ENCODE measurements at places on chromosomes 3 and 15.
A peak's percentile ranks its signal among the peaks of the same experiment; 100 is the strongest.

DNA sequence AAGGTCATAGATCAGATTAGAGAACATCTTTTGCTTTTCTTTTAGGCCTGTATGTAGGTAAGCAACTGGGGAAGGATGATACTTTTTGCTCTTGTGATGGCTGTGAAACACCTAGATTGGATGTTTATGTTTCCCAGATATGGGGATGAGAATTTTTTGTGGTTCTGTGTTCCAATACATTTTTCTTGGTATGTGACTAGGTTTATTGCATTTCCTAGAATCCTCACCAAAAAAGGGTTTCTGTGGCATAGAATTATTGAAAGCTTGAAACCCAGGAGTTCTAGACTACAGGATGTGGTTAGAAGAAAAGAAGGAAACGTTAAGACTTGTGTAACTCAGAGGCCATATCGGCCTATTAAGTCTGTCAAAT lies 25.8 kb downstream of the OXNAD1 start:
- peak; percentile 61 for DNase-seq

DNA sequence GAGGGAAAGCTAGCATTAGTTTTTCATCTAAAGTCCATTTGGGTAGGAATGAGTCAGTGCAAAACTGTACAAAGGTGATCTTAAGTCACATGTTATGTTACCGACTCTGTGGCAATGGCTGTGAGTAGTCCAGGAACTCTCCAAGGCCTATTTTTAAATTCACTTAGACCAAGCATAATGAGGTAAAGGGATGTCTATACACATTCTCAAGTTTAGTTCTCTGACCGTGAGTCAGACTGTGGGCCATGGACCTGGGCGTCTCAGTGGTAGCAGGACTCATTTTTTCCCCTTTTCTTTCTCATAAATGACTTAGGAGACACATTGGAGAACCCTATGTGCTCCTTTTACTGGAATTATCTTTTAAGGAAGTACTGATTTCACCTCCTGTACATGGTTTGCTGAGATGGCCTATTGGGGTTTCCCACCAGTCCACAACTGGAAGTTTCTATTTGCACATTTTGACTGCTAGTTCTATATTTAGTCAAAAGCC lies 488.7 kb upstream of the TPRG1 start:
- DNase-seq = no peak

DNA sequence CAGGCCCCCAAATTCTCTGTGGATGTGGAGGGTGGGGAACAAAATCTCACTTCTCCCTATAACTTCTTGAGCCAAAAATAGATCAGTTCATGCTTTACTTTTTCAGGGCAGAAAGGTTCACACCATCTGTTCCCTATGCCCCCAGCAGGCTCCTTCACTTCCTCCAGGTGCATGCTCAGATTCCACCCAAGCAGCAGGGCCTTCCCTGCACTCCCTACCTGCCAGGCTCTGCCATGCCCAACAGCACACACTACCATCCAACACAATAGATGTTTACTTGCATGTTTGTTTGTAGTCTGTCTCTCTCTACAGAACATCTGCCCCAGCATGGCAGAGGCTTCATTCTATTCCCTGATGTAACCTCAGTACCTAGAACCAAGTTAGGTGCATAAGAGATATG lies 43.3 kb downstream of the GABRB3 start:
- no peak for DNase-seq

- no peak for DNase-seq
Observed at GRCh38 chr3:67745296-67745695, 90.9 kb upstream of the SUCLG2 start.

DNA sequence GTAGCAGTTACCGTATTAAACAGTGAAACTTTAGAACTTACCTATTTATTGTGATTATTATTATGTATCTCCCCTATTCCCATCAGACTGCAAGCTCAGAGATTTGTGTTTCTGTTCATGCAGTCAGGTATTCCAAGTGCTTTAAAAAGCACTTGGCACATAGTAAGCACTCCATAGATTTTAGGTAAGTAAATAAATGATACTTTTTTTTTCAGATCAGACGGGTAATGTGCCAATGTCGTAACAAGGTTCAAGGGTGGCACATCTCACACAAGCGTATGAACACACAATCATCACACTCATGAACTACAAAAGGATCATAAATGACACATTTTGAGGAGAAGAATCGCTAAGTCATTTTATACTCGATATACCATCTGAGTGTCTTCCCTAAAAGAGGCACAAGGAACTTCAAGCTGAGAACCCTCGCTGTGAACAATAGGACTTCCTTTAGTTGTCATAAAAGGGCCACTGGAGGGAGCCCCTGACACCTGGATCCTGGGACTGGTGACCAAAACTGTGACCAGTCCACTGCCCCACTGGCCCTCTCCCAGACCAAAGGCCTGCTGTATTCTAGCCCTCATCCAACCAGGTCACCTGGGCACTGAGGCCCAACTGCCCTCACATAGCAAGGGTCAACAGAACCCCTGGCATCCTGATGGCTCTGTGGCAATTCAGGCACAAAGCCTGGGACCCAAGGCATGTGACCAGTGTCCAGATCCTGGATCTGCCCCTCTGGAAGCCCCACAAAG lies 32.1 kb downstream of the KIF9 start:
- peak; percentile 26 for DNase-seq

- no peak for DNase-seq
Observed at GRCh38 chr3:145272684-145273083, 888.3 kb downstream of the PLOD2 start.

DNA sequence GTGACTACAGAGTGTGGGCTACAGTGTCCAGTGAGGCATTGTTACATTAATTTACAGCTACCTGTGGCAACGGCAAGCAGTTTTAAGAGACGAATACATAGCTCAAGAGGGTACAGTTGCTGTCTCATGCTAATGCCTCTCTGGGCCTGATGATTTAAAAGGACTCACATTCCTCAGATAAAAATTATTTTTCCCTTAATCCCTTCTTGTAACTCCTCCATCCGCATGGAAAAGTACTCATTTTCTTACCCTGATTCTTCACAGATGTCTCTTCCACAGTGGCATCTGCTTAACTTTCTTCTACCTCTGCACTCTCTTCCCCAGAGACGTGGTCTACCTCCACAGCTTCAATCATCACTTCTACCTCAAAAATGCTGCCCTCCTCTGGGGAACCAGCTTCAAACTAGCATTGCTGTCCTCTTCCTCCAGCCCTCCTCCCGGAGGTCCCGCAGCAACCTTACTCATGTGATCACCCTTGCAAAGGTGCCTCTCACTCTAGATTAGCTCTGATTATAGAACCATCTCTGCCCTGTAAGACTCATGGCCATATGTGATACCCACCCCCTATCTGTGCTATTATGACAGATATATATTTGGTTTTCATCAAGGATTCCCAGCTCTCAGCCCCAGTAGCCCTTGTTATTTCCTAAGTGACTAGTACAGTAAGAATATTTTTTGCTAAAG lies 21.4 kb upstream of the ABHD17C start:
- DNase-seq = no peak

DNA sequence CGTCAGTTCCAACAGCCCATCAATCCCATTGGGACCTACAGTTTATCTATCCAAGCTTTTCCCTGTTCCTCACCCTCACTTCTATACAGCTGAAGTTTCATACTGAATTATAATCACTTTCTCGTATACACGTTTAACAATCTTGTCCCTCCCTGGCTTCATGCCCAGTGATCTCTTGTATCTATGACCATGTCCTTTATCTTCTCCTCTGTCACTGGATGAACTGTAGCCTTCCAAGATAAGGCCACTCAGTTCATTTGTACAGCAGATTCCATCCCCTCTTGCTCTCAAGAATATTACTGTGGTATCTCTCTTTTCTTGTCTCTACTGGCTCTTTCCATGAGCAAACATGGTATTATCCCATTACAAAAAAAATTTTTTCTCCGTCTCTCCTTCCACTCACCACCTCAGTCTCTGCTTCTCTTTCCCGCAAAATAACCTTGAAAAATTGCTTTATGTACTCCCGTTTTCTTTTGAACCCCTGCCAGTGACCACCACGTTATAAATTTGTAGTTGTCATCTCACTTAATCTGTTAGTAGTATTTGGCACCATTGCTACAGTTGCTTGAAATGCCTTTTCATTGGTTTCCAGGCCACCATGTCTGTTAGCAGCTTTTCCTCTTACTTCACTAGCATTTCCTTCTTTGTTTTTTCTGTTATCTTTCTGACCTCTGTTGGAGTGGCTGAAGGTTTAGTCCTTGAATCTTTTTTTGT lies 9.4 kb downstream of the CTNNB1 start:
- no peak for DNase-seq
